ENCODE measurements at places on chromosomes 3 and 15.

DNA sequence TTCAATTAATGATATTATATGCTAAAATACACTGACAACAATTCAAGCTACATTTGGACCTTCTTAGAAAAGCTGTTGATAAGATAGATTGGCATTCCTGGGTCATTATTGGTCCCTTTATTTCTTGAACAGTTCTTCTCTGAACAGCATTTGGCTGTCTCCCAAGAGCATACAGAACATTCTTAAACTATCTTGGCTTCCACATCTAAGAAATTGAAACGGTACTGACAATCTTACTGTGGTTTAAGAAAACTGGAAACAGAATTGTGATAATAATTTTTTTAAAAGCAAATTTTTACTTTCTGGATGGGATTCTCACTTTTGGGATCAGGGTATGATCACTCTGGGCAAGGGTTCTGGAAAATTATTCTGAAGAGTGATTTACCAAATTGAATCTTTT is 161.7 kb upstream of the ZNF385D start:
- peak; percentile 74 for DNase-seq

GRCh38 chr3:164918905-164919304 is 159.4 kb downstream of the SI start:
- DNase-seq, result no peak

GRCh38 chr15:44468709-44469385 is 41.4 kb downstream of the CTDSPL2 start:
- DNase-seq, result peak; percentile 29

DNA sequence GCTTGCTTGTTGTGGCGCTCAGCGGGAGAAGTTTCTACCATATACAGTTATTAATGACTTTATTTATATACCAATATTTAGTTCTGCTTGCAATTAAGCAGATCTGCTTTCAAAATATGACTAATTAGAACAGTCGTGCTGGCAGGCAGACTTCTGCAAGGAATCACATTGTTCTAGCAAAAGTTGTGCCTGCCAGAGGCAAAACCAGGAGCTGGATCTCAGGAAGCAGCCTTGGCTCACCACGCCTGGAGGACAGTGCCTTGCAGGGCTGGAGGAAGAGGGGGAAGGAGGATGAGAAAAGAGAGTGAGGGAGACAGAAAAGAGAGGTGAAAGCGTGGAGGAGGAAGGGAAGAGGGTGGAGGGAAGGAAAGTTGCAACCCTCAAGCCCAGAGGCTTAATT is 160.3 kb downstream of the NUP210 start:
- DNase-seq, result no peak

DNA sequence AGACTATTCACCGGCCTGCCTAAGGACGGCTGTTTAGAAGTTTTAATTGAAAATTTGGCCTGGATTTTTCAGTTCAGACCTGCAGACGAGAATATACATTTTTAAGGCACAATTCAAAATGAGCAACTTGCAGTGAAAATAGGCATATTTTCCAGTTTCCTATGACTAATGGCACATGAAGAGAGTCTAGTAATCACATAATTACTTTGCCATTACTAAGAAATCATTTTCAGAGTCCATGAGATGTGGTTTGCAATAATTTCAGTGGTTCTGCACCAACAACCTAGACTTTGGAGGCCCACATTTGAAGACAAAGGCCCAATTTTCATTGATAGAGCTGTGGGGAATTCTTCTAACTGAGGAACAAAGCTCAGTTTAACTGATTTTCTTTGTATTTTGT is 205.3 kb downstream of the SOX2 start:
- no peak for DNase-seq

DNA sequence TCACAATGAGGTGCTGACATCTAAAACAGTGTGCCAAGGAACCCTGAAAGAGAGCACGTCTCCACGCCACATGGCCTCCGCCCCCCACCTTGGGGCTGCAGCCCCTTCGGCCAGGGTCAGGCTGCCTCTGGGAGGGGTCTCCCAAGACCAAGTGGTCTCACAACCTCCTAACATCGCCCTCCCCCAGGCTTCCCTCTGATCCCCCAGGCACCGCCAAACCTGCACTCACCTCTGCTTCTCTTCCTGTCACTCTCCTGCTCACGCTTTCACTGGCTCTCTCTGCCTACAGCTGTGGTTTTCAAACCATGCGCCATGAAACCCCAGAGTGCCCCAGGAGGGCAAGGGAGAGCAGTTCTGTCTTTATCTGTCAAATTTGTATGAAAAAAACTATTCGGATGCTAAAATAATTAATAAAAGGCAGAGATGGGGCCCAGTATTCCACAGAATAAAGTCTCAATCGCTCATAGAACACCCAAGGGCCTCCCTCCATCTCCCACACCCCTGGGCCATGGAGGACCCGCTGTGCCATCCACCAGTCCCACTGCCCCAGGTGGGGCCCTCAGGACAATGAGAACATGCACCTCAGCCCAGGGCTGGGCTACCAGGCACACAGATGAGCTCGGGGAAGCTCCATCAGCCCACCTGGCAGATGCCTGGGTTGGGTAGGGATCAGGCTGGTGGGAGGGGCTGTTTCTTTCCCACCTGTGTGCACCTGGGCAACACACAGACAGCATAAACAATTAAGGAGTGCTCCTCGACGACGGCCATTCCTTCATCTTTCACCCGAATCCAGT is 21.5 kb downstream of the CYFIP1 start:
- no peak for DNase-seq

GRCh38 chr15:66405615-66406014 is 18.9 kb downstream of the MAP2K1 start:
- peak; percentile 75 for DNase-seq

DNA sequence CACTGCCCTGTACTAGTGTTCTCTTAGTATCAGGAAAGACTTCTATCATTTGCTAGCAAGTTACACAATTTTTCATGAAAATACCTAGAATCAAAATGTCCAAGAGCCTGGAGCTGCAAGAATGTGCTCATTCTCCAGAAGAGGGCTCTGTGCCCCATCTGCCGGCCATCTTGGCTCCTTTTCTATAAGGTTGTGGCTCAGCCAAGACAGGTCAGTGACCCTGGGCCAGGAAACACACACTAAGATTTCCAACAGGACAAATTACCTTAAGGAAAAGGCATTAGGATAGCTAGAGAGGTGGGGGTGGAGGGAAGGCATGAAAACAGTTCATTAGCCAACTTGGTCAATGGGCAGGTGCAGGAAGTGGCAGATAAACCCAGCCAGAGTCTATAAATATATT is 20.7 kb downstream of the TIMP4 start:
- DNase-seq, result peak; percentile 65

GRCh38 chr15:87638554-87639083 is 617.9 kb downstream of the NTRK3 start:
- DNase-seq, result no peak

GRCh38 chr15:63232405-63232804 is 43.0 kb downstream of the RAB8B start:
- peak; percentile 40 for DNase-seq

DNA sequence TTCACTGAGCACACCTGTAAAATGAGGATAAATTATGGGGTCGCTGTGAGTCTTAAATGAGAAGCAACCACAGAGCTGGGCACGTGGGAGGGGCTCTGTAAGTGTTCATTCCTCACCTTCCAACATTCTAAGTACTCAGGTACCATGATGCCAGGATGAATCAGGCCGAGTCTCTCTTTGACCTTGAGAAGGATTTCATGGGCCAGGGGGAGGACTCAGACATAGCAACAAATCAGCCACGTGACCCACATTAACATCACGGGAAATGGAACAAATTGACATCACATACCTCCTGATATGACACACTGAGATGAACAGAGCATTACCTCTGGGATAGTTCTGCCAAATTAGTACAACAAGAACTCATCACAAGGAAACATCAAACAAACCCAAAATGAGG is 35.2 kb upstream of the USP3 start:
- DNase-seq, result no peak

DNA sequence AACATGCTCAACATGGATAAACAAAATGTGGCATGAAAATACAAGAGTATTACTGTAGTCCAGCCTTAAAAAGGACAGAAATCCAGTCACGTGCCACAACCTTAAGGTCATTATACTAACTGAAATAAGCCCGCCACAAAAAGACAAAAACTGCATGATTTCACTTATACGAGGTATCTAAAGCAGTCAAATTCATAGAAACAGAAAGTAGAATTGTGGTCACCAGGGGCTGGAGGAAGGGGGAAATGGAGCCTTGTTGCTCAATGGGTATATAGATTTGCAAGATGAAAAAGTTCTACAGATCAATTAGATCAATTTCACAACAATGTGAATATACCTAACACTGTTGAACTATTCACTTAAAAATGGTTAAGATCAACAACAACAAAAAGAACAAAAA is 7.4 kb downstream of the GLB1 start:
- no peak for DNase-seq

- DNase-seq, result no peak
Measured at GRCh38 chr15:52552303-52552702, 16.5 kb downstream of the ARPP19 start.

DNA sequence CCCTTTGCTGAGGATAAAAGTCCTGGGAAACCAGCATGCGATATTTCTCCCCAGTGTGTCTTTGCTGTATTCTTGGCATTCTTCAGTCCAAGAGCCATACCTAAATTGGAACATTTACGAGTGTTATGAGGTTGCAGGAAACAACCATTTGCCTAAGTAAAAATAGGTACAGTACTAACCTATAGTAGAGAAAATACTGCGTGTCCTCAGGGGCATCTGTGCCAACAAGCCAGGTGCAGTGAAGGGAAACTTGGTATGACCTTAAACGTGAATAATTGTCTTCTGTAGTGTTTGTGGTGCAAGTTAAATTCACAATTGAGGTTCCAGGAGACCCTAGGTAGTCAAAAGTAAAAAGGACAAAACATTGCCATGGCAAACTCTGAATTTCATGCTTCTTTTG is 12.2 kb downstream of the IL5RA start:
- no peak for DNase-seq

- no peak for DNase-seq
Measured at GRCh38 chr3:87037652-87038051, 46.7 kb upstream of the VGLL3 start.

- peak; percentile 84 for DNase-seq
Measured at GRCh38 chr3:10224794-10225665, 23.2 kb upstream of the TATDN2 start.

DNA sequence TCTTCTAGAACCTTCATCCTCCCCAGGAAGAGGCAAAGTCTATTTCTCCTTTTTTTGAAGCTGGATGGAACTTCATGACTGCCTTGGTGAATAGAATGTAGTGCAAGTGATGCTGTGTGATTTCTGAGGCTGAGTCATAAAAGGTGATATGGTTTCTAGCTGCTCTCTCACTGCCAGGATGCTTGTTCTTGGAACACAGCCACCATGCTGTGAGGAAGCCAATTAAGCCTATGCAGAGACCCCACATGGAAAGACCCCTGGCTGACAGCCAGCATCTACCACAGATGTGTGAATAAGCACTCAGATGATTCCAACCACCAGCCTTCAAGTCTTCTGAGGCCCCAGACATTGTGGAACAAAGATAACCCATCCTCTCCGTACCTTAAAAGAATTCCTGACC is 57.0 kb downstream of the ISL2 start:
- DNase-seq, result peak; percentile 6

DNA sequence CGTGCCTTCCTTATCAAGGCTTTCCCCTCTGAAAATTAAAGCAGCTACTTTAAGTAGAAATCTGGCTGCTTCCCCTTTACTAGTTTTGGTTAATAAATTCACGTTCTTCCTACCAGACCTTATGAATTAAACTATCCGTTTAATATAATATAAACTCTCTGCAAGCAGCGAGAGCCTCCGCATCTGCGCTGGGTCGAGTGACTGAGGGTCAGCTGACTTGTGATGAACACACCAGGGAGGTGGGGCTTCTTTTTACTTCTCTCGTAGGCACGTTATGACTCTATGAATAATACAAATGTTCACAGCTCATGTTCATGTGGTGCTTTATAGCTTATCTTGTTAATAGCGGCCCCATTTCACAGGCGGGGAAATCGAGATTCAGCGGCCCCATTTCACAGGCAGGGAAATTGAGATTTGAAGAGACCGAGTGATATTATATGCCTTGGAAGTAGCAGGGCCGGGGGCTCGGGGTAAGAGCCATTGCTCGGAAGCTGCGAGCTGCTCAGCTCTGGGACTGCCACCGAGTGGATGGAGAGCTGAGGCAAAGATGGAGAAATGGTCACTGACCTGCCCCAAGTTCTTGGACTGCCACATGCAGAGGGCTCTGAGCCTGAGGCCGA is 8.3 kb downstream of the MUC4 start:
- DNase-seq, result peak; percentile 55

DNA sequence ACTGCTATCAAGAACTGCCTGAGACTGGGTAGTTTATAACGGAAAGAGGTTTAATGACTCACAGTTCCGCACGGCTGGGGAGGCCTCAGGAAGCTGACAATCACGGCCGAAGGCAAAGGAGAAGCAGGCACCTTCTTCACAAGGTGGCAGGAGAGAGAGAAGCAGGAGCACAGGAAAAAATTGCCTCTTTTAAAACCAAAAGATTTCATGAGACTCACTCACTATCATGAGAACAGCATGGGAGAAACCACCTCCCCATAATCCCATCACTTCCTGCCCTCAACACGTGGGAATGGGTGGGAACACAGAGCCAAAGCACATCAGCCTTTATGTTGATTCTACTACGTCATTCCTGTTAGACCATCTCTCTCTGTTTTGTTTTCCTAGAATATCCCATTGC is 650.9 kb upstream of the SEMA6D start:
- DNase-seq, result no peak

GRCh38 chr15:65376767-65377104 is 1.1 kb downstream of the IGDCC3 start:
- DNase-seq, result no peak

GRCh38 chr3:23479615-23480328 is 276.6 kb downstream of the UBE2E2 start:
- DNase-seq, result no peak

- peak; percentile 75 for DNase-seq
Measured at GRCh38 chr3:143171141-143171980, 51.8 kb downstream of the CHST2 start.

DNA sequence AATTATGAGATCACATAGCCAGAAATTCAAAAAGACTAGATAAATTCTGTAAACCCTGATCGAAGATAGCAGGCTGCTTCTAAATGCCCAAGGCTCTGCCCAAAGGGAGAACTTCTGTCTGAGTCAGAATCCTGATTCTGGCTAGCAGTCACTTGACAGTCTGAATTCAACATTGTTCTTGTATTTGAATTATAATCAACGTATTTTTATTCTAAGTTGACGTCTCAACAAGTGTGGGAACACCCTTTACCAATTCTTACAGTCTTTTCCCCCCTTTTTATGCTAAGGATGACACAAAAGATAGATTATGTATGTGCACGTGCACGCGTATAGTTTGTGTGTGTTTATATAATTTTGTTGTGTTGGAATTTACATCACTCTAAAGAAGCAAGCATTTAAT is 552.8 kb downstream of the NAALADL2 start:
- DNase-seq, result no peak

Measured in cardiac fibroblast (primary cell).